ENCODE measurements at places on chromosomes 11 and 22.

DNA sequence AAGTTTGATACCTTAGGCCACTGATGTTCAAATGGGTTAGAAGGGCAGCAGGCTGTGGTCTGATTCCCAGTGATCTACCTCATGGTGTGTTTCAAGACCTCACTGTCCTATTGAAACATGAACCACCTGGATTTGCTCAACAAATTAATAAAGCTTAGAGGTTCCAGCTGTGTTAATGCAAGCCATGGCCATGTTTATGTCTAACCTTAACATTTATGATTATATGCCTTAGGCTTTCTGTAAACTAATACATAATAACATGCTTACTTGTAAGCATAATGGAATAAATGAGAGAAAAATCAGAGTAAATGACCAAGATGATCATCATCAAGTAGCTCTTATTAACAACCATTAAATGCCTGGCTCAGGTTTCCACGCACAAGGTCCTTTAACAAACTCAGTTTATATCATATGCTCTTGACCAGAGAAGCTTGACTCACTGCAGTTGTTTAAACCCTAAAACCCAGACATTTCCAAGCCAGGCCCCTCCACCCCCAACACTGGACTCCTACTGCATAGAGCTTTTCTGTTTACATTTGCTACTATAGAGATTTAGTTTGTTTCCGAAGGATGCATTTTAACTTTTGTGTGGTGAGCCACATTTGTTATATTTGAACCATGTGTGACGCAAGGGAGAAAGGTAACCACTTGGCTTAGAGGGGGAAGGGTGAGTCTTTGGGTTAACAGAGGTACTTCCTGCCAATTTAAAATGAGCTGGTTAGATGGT, 43.7 kb downstream of the KREMEN1 start:
- DNase-seq = no peak

GRCh38 chr11:116989184-116989583, 109.0 kb downstream of the SIK3 start:
- no peak for DNase-seq

GRCh38 chr11:87743007-87743406, 432.2 kb downstream of the RAB38 start:
- DNase-seq = no peak

DNA sequence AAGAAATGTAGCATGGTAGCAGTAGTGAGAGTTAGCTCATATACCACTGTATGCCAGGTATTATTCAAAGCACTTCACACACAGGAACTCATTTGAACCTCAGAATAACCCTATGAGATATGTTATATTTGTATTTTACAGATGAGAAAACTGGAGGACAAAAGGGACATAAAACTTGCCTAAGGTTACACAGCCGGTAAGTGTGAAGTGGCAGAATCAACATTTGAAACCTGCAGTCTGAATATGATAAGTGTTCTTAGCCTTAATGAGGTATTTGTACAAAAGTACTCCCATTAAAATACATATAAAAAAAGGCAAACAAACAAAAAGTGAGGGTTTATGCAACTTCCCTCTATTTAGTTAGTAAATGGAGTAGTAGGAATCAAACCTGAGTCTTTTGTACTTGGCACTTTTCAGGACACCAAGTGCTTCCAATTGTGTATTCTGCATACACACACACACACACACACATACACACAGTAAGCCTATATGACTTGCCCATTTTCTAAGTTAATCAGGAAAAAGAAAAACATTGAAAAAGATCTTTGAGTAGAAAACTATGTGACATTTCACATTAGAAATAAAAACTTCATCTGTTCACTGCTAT, 223.9 kb upstream of the FOLH1 start:
- no peak for DNase-seq

- DNase-seq = no peak
Measured at GRCh38 chr11:126414615-126415014, 59.1 kb downstream of the ST3GAL4 start.

GRCh38 chr11:75241036-75241905, 697 bp downstream of the TPBGL start:
- peak; percentile 65 for DNase-seq

- DNase-seq = no peak
Measured at GRCh38 chr11:112499153-112499880, 238.7 kb upstream of the PLET1 start.

Measured in left colon (tissue), 2 donors.